ENCODE measurements at places on chromosomes 12 and 14.

DNA sequence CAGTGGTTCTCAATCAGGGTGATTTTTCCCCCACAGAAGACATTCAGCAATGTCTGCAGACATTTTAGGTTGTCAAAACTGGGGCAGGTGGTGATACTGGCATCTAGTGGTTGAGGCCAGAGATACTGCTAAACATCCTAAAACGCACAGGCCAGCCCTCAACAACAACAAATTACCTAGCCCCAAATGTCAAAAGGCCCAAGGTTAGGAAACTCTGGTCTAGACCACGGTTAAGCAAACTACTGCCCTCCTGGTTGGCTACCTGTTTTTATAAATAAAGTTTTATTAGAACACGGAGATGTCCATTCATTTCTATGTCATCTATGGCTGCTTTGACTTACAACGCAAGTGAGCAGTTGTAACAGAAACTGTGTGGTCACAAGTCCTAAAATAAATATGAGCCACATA, 186.7 kb downstream of the EFCAB11 start:
- peak; percentile 67 for DNase-seq

DNA sequence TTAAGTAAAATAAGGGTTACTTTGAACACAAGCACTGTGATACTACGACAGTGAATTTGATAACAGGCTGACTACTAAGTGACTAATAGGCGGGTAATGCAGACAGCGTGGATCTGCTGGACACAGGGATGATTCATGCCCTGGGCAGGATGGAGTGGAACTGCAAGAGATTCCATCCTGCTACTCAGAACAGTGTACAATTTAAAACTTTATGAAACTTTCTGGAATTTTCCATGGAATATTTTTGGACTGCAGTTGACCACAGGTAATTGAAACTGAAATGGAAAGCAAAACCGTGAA, 46.0 kb downstream of the YEATS4 start:
- DNase-seq = no peak

DNA sequence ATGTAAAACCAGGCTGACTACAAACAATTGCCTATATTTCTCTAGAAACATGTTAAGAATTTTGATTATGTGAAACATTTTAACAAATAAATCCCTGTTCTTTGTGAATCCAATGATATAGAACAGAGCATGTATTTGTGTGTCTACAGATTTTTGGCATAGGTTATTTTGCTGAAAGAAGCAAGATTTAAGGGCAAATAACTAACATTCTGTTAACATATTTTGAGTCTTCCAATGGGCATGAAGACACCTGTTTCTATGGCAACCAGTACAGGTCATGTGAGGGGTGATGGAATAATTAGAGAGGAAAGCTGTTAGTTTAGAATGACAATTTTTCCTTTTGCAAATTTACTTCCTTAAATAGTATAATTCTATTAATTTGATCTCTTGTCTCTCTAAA, 8.8 kb downstream of the ART4 start:
- no peak for DNase-seq

- DNase-seq = no peak
Measured at GRCh38 chr14:98444077-98444476, 827.9 kb downstream of the BCL11B start.

DNA sequence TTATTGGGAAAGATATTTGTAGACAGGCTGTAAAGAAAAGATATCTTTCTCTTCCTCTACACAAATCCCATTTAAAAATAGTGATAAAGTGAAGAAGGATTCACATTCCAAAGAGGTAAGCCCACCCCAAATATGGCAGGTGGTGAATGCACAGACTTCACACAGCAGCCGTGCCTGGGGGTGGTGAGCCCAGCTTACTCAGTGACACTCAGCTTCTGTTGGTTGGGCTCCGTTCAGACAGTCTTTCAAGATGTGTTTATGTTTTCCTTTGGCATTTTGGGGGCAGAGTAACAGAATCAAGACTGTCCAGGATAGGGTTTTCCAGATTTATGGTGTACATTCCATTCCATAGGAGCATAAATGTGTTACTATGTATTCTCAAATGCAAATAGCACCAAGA, 4.1 kb upstream of the COL2A1 start:
- DNase-seq = no peak

DNA sequence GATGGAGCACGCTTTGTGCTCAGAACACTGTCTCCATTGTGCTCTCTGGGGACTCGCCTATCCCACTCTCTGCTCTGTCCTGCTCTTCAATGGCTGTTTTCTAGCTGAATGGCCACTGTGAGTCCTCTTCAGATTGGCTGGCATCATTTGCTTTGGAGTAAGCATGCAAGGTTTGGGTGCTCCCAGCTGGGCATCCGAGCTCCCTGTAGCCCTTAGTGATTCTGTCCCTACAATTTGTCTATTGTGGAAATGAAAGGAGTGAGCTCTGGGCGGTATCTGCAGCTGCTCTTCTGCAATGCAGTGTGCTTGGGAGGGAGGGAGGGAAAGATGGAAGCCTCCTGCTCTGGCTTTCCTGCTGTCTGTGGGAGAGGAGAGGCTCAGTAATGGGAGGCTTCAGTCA, 84.8 kb downstream of the SMOC1 start:
- DNase-seq = no peak

DNA sequence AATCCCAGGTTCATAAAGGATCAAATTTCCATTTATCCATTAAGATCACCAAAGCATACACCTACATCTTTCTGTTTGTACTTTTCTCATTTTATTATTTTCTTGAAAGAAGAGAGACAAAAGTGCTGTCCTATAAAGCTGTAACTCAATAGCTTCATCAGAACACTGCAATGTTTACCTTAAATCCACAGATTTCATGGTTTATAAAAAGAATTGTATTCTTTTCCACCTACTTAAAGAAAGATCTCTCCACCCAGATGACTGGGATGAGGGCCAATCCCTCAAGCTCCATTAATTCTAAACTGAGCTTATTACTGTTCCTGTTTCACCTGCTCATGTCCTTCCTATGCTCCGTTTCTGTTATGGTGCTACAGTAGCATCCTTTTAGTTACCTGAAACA, 470.6 kb downstream of the BCAT1 start:
- DNase-seq = no peak

GRCh38 chr12:27852742-27853141, 72.7 kb upstream of the MANSC4 start:
- DNase-seq = no peak

DNA sequence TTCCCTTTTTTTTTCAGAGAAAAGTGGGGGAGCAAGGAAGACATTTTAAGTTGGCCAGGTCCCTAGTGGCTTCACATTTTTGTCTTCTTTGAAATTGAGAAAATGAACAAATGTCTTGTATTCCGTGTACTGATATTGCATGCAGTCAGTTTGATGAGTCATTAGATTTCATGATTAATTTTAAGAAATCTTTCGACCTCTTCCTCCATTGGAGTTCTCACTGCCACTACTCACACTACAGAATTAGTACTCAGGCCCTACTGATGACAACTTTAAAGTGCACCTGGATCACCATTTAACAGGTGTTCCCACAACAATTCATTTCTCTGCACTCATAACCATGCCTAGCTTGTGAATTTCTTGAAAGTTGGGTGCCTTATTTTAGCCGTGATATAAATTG, 50.5 kb downstream of the SAMD4A start:
- no peak for DNase-seq

GRCh38 chr14:77006132-77006531, 22.4 kb downstream of the IRF2BPL start:
- no peak for DNase-seq

- no peak for DNase-seq
Measured at GRCh38 chr12:121086781-121087295, 45.8 kb upstream of the P2RX7 start.

DNA sequence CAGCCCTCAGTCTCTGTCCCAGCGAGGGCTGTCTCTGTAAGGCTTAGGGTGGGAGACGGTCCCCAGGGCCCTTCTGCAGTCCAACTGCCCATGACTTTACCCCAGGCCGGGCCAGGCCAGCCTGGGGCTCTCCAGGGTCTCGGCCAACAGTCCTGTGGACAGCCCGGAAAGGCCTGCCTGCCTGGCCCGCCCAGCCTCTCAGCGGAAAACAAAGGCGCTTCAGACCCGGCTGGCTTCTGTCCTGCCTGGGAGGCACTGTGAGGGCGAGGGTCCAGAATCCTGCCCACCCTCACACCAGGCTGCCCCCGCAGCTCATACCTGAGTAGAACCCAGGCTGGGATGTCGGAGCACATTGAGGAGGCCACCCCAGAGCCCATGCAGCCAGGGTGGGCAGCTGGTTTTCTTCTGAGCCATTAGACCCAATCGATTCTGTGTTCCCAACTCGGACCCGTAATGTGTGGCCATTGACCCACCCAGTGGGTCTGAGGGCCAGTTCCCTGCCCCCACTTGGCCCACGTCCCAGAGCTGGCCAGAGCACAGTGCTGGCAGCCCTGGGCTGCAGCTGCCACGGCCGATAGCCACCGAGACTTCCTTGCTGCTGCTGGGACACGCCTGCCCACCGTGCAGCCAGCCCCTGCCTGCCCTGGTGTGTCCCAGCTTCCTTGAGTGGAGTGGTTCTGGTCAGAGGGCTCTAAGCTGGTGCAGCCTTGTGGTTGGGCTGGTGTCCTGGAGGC, 1.6 kb downstream of the CRIP2 start:
- DNase-seq = no peak

DNA sequence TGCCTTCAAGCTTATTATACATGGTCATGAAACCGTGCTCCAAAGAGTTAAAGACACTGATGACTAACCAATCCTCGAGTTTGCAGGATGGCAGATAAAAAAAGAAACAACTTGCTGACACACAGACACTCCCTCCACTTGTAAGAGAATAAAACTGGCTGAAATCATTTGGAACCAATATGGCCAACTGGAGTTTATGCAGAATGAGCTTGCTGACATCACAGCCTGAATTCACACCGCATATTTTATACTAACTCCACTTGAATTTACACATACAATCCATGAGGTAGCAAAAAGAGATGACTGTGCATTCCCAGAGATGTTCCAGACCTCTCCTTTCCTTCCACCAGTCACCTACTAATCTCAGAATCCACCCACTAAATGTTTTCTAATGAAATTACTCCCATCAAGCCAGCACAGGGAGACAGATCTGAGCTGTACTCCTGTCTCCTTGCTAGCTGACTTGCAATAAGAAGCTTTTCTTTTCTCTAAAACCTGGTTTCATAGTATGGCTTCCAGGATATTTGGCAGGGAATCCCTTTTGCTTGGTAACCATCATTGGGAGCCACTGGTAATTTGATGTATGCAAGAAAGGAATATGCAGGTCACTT, 15.8 kb upstream of the PTPRR start:
- no peak for DNase-seq

DNA sequence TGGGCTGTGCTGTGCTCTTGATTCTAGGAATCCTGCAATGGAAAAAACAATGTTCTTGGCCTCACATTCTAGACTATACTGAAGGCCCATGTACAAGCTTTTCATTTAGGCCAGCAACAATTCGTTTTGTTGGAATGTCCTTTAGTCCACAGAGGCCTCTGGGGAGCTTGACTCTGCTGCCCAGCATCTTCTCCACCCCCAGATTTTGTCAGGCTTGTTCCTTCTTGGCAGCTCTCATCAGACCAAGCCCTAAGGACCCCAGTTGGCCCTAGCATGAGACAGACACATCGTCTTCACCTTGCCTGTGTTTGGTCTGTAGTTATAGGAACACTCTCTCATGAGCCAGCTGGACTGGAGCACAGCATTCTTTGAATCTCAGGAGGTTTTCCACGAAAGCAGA, 300.1 kb downstream of the VRK1 start:
- DNase-seq = no peak

DNA sequence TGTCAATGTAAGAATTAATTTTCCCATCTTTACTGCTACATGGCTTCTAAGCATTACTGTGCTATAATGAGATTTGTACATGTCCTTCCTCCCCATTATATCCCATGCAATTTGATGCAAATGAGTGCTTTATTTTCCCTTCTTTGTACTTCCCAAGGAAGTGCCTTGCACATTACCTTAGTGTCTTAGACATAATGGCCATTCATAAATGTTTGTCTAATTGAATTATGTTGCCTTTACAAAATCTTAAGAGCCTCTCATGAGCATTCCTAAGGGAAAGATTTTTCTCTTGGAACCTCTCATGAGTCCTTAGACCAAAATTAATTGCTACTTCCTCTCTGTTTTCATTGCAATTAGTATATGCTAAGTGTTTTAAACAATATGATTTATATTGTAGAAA, 741.7 kb downstream of the RERGL start:
- no peak for DNase-seq

DNA sequence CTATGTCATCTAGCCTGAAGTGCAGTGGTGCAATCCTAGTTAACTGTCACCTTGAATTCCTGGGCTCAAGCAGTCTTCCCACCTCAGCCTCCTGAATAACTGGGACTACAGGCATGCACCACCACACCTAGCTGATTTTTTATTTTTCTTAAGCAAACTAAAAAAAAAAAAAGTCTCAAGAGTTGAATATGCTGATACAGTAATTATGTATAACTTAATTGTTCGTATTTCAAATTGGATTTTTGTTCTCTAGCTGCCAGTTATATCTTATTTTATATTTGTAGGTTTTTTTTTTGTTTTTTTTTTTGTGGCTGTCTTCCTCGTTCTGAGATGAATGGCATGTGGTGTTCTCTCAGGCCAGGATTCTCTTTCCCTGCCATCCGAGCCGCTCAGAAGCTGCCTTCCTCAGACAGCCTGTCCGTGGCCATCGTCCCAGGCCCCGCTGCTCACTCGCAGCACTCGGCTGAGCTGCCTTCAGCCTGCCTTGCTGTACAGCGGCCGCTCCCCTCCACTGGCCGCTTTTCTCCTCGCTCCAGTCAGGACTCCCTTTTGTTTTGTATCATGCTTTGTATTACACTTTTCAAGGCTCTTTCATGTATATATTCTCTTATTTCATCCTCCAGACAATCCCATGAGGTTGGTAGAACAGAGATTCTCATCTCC, 53.3 kb downstream of the WDR20 start:
- no peak for DNase-seq

DNA sequence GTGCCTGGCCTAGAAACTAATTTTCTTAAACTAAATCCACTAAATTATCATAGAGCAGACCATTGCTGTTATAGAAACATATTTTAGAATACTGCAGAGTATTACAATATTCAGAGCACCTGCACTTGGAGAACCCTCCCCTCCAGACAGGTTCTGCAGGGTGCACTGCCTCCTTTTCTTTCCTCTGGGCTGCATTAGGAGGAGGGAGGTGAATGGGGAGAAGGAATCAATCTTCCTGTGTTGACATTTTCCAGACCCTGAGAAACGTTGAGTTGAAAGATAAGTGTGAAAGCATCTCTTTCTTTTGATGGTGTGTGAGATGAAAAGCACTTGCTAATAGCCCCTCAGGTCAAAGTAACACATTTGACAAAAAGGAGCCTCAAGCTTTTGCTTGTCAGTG, 7.3 kb downstream of the SYNE2 start:
- DNase-seq = no peak

DNA sequence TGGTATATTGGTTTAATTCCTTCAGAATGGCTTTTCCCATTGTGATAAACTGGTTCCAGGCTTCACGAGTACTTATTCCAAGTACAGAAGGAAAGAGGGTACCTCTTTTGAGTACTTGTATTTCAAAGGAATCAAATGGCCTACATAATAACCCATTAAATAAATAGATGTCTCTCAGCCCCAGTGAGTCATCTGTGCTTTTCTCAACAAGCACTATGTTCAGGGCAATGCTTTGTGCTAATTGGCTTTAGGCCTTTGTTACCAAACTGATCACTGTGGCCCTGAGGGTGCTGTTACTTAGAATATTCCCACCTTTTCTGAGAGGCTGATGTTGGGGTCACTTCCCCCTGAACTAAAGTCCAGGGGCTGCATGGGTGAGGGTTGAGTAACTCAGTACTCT, 107.1 kb downstream of the LRRK2 start:
- no peak for DNase-seq

Measured in D341Med (cell line).